GM03348 (cell line): ENCODE measurements at places on chromosomes 5 and 9.

- no peak for DNase-seq
Observed at GRCh38 chr5:150068961-150069645, 17.3 kb downstream of the CSF1R start.

GRCh38 chr9:132571806-132572600, 10.4 kb upstream of the BARHL1 start:
- no peak for DNase-seq

- DNase-seq: no peak
Observed at GRCh38 chr5:65771266-65771665, 49.3 kb downstream of the NLN start.

DNA sequence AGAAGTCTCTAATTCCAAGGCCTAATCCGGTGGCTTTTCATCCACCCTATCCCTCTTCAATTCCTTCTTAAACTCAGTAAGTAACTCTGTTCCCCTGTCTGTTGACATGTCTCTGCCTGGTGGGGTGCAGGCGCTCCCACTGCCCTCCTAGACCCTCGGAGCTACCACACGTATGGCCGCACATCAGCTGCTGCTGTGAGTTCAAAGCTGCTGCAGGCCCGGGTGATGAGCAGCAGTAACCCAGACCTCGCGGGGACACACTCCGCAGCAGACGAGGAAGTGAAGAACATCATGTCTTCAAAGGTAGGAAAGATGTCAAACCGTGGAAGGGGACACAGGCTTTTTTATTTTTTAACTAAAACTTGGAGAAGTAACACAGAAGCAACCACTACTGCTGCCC, 167.7 kb downstream of the DOCK8 start:
- DNase-seq: no peak

- DNase-seq: no peak
Observed at GRCh38 chr9:78292716-78293497, 4.0 kb upstream of the PSAT1 start.

DNA sequence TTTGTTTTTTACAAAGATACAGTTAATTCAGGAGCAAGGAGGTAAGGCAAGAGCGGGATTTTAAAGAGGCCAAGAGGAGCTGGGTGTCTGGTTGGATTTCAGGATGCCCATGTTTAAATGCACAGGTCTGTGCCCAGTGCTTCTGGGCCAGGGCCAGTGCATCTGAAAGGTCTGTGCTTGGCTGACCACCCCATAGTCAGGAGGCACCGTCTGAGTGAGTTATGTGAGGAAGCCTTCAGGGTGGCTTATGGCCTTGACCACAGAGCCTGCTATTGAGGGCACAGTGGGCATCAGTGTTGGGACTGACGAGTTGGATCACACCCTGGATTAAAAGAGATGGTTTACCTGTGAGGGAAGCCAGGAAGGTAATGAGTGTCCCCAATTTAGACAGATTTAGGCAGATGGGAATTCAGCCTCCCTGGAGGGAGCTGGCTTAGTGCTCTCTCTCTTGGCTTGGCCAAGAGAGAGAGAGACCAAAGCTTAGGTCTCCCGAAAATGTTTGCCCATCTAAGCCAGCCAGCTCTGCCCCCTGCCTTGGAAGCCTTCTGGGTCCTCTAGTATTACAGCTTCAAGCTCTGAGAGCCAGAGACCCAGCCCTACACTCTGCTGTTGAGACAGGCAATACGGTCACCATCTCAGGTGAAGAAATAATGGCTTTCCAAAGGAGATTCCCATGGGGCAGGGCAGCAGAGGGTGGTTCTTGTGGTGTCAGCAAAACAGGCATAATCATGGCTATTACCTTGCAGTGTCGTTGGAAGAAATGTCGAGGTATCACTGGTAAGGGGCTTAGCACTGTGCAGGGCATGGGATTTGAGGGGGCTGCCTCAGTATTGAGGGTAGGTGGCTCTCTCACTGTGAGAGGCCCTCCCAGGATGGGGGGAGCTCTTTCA, 68.6 kb downstream of the RGS3 start:
- DNase-seq: no peak

DNA sequence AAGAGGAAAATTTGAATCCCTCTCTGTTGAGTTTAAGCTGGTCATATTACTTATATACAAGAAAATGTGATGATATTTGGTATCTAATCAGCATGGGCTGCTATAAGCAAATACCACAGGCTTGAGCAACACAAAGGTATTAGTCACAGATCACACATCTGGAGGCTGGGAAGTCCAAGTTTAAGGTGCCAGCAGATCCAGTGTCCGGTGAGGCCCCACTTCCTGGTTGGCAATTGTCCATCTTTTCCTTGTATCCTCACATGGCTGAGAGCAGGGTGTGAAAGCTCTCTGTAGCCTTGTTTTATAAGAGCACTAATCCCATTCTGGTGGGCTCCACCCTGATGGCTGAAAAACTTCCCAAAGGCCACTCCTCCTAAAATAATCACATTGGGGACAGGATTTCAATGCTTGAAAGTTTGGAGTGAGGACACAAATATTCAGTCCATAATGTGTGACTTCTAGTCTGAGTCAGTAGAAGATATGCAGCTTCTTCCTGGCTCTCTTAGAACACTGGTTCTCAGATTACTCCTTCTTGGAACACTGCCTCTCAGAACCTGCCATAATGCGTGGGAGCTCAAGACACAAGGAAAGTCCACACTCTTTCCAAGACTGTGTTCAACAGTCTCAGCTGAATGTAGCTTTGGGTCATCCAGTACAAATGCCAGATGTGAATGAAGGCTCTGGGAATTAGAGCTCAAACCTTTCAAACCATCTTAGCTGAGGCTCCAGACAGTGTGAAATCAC, 124.1 kb downstream of the PRDM9 start:
- DNase-seq: no peak

GRCh38 chr9:96420468-96421219, 2.5 kb upstream of the ZNF367 start:
- DNase-seq: peak; percentile 62

GRCh38 chr5:178155065-178155464, 1.4 kb upstream of the NHP2 start:
- no peak for DNase-seq

DNA sequence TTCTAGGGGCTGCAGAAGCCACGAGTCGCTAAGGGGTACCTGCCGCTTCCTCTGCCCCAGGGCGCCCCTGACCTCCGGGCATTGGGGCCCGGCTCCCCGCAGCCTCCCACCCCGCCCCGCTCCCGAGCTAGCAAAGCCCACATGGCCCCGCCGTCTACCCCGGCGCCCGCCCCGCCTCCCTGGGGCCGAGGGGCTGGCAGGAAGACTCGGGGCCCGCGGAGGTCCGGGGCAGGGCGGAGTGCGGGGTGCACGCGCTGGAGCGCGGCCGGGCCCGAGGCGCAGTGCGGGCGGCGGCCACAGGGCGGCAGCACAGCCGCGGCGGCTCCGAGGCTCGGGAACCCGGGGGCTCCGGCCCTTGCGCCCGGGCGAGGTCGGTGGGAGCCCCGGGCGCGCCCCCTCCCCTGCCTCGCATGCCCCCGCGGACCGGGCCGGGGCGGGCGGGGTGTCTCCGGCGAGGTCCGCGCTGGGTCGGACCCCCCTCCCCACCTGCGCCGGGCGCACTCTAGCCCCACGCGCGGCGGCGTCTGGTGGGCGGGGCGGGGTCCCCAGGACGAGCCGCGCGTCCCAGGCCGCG, 6.7 kb downstream of the NRARP start:
- DNase-seq: peak; percentile 91
